ENCODE measurements at places on chromosomes 4 and X.

DNA sequence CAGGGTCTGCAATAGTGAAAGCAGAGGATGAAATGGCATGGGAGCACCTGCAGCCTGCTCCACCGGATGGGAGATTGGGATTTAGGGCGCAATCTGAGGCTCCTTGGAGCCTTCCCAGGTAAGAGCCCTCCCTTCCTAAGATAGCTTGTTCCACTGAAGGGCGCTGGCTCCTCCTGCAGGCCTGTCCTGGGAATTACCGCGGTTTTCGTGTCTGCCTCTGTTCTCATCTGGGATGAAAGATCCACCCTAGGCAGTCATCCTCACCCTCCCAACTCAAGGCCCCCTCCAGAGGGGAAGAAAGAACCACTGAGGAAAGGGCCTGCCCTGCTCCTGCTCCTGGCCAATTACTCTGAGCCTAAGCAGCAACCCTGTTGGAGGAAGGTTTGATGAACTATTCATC is 547.5 kb downstream of the SMARCA1 start:
- DNase-seq, result peak; percentile 11

DNA sequence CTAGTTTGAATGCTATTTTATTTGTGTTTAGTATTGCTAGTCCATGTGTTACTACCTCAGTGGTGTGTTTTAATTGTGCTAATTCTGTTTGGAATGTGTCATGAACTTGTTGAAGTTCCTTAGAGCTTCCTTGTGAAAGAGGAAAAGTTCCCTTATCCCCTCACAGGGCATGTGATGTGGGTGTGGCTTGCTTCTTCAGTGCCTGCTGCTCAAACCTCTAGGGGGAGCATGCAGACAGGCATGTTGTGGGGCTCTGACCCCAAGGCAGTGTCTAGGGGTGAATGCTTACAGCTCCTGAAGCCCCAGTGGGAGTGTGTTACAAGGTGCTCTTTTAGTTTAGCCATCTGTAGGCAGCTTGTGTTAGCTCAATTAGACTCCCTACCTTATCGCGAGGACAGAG is 86.5 kb downstream of the MAGED4 start:
- no peak for DNase-seq

DNA sequence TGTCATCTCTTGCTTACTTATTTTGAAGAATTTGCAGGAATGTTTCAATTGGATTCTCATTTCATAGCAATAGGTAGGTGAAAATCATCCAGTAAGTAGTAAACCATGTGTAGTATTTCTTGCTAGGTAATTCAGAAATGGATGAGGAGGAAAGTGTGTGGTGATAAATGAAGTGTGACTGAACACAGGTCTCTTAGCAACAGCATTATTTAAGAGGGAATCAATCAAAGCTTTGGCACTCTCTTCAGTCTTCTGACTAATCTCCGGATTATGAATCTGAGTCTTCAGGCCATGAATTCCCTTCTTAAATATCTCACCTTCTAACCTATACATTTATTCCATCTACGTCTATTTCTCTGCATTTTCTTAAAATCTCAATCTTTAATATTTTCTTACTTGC is 55.8 kb upstream of the ARHGAP24 start:
- DNase-seq, result no peak

GRCh38 chr4:38925492-38926413 is 58.1 kb downstream of the FAM114A1 start:
- no peak for DNase-seq

- DNase-seq, result peak; percentile 37
Measured at GRCh38 chr4:10403633-10404445, 53.4 kb downstream of the ZNF518B start.

GRCh38 chrX:112223391-112223790 is 140.8 kb upstream of the TRPC5 start:
- DNase-seq, result no peak

GRCh38 chrX:132818638-132819037 is 139.8 kb downstream of the HS6ST2 start:
- DNase-seq, result no peak

GRCh38 chr4:5050520-5051277 is 581 bp upstream of the STK32B start:
- DNase-seq, result peak; percentile 38

DNA sequence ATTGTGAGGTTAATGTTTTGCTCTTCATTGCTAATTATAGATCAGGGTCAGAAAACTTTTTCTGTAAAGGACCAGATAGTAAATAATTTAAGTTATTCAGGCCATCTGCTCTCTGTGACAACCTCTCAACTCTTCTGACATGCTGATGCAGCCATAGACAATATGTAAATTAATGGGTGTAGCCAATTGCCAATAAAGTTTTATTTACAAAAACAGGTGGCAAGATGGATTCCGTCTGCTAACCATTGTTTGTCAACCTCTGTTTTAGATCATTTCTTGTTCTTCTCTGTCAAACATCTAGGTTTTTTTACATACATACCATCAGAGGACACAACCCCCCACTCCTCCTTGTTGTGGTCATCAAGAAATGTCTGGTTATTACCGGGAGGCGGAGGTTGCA is 33.7 kb downstream of the ASB9 start:
- no peak for DNase-seq

GRCh38 chrX:31245714-31246113 is 173.9 kb upstream of the FTHL17 start:
- no peak for DNase-seq

GRCh38 chr4:55312489-55313101 is 33.4 kb upstream of the SRD5A3 start:
- peak; percentile 1 for DNase-seq

DNA sequence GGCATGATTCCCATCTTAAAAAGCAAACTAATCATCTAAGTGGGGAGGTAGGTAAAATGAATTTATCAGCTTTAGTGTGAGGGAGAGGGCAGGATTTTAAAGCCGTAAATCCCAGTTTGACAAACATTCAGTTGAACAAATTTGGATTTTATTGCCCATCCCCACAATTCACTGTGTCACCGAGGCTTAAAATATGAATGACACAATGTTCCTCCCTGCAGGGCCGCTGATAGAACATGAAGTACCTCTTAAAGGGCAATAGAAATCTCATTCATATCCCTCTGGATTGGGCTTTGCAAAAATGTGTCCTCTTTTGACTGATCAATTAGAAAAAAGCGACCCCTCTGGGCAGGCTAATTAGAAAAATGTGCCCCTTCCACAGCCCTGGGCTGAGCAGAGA is 45.5 kb upstream of the SMAD1 start:
- no peak for DNase-seq

GRCh38 chr4:102817613-102818268 is 9.6 kb downstream of the UBE2D3 start:
- no peak for DNase-seq

- no peak for DNase-seq
Measured at GRCh38 chrX:2781698-2782097, 29.9 kb downstream of the XG start.

GRCh38 chr4:40238700-40239548 is 42.1 kb downstream of the RHOH start:
- no peak for DNase-seq

DNA sequence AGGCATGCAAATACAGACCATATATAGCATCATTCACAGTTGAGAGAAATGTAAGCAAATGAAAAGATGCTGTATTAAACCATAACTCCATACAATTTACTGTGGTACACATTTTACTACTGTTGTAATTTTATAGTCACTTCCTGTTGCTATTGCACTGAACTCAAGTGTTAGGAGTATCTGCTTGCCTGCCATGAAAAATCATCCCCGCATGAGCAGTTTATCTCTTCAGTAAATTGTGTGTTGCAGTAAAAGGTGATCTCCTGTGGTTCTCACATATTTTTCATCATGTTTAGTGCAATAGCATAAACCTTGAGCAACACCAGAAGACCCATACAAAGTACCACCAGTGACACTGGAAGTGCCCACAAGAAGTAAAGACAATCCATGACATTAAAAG is 1153.4 kb downstream of the FAT4 start:
- DNase-seq, result no peak

- no peak for DNase-seq
Measured at GRCh38 chr4:77734928-77735327, 84.2 kb downstream of the CNOT6L start.

GRCh38 chr4:149158817-149159216 is 656.8 kb downstream of the IQCM start:
- DNase-seq, result no peak

DNA sequence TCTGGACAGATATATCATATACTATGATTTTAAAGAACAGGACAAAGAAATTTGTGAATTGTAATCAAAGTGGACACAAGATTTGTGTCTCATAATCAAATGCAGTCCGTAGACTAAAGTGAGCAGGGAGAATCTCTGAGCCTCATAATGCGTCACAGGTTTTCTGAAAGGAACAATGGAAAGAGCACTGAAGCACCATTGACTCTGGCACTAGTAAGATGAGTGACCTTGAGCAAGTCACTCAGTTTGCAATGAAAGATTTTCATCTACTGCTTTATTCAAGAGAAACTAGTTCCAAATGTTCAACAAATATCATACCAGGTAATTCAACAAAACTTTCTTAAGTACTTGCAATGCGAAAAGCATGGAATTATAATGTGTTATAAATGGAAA is 315.3 kb downstream of the MAPK10 start:
- DNase-seq, result no peak

- DNase-seq, result no peak
Measured at GRCh38 chr4:93303440-93303839, 525.1 kb upstream of the ATOH1 start.

- no peak for DNase-seq
Measured at GRCh38 chr4:145939441-145939750, 773 bp upstream of the ZNF827 start.

DNA sequence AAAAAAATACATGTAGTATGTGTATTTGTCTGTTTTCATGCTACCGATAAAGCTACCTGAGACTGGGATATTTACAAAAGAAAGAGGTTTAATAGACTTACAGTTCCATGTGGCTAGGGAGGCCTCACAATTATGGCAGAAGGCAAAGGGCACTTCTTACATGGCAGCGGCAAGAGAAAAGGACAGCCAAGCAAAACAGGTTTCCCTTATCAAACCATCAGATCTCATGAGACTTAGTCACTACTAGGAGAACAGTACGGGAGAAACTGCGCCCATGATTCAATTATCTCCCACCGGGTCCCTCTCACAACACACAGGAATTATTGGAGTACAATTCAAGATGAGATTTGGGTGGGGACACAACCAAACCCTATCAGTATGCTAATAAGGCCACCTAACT is 137.0 kb upstream of the ELOVL6 start:
- no peak for DNase-seq

DNA sequence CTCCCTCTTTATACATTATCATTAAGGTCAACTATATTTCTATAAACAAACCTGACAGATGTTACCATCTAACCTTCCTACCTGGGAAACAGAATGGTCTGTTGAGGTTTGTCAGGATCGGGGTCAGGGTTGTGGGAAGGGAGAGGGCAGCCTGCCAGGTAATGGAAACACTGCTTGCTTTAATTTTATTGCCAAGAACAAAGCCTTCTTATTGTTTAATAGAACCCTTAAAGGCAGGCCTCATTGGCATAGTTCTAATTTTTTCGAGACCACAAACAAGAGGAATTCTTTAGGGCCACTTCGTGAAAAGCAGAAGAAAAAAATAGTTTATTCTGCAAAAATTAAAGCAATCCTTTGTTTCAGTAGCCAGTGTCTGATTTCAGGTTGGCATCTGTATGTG is 113.2 kb downstream of the MID1 start:
- DNase-seq, result no peak

DNA sequence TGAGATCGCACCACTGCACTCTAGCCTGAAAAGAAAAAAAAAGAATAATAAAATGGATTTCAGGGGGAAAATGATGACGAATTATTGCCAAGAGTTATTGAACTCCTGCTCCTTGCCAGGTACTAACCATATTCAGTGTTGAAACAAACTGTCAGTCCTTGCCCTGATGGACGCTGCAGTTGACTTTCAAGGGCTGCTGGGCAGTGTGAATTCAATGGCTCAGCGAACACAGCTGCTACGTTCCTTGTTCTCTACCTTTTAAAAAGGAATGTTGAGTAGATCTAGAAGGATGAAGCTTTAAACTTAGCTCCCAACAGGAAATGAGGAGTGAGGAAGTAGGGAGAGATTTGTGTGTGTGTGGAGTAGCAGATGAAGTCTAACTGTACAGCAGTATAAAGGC is 2.7 kb downstream of the LIMCH1 start:
- DNase-seq, result no peak

DNA sequence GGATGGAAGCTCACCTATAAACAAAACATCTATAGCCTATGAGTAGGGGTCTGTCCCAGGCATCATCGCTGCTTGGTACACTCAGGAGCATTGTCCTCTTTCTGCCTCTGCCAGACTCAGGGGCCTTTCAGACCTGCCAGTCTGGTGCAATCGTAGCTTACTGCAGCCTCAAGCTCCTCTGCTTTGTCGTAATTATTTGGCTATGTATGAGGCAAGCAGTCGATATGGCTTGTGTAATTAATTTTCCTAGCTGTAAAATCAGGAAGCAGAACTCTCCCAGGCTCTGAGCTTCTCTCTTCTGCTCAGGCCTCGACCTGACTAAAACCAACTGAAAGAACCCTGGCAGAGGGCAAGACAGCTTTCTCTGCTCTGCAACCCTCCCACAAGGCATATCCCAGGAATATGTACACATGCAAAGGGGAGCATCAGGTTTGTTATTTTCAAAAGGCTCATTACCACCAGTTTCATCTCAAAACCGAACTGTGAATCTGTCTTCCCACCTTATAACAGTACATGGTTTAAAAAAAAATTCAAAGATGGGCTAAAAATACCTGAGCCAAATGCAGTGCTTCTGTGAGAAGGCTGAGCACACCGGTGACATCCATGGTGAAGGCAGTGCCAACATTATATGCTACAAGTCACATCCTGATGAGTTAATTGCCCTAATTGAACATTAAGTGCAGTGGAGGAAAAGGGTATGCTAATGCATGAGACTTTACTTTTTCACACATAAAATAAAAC is 309.2 kb upstream of the EMCN start:
- peak; percentile 4 for DNase-seq

DNA sequence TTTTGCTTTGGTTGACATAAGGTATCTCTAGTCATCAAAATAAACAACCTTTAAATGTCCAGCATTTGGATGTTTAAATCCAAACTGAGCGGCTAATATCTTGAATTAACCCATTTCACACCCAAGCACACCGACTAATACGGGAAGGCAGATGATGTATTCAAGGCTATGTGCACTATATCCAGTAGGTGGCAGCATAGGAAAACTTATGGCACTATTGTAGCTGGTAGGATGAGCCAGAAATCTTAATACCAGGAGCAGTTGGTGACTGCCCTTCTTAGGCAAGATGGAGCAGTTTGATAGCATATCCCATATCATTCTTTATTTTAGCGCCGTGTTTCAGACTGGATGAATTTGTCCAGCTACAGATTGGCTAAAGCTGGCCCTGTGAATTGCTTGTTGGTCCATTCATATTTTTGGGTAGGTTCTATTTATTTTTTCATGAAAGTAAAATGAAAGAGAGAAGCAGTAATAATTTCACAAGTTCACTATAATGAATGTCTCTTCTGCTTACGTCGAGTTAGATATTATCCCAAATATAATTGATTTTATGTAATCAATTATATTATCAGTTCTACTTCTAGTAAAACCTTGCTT is 24.4 kb downstream of the UCHL1 start:
- peak; percentile 81 for DNase-seq

DNA sequence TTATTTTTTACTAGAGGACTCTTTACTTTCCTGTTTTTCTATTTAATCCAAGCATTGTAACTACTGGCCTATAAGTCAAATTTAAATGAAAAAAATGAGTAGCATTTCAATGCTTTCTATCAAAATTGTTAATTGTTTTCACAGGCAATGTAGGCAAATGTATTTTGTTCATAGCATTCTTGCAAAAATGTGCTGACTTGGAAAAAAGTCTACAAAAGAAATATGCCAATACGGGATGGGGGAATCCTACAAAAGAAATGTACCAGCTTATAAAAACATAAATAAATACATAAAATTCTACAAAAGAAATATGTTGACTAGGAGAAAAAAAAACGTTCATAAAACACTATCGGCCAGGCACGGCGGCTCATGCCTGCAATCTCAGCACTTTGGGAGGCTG is 14.9 kb upstream of the S100G start:
- no peak for DNase-seq

All from COR-L47 (cell line).